Stimulated activated CD8-positive, alpha-beta memory T cell treated with anti-CD3 and anti-CD28 coated beads, Interleukin-4, amount 100 ng/mL, for 4 hours (primary cell): ENCODE measurements at places on chromosomes 3 and 15.

DNA sequence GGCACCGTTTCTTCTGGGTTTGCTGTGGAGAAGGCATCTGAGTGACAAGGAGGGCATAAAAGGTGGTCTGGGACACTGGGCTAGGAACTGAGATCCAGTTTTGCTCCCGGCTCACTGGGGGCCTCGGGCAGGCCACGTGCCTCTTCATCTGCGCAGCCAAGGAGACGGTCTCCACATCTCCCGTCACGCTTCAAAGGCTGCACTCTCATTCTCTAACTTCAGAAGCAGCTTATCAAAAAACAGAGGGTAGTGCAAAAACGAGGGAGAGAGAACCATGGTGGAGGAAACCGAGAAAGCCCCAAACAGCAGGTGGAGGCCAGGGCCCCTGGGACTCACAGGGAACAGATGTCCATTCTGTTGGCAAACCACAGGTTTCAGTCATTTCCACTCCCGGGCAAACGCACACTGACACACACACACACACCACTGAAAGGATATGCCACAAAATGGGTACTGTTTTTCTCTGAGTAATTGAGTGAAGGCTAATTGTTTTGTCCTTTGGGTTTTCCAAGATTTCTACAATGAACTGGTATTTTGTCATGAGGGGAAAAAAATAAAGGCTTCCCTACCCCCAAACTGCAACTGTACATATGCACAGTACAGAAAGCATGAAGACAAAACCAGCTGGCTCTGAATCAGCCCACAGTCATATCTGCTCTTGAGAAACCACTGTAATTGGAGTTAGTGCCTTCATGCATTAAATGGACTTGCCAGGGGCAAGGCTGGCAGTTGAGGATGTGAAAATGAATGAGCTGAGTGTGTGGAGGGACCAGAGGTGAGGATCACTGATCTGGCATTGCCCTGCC is 71.9 kb downstream of the MGLL start:
- DNase-seq, result no peak

DNA sequence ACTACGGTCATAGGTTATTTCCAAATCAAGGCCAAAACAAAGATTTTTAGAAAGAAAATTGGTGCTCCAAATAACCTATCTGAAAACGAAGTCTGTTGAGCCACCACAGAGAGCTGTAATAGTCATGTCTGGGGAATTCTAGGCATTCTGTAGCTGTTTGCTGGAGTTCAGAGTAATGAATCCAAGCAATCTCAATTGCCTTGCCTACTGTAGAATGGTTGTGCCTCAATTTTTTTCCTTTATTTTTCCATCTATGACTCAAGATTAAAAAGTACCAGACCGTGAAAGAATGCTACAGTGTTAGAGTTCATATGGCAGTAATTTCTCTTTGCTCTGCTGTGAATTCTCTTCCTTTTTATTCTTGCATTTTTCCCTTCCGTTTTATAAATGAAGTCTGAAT is 1007.2 kb upstream of the ALCAM start:
- DNase-seq, result no peak

GRCh38 chr15:44541282-44541958 is 4.5 kb downstream of the EIF3J start:
- DNase-seq, result no peak

GRCh38 chr15:44207643-44208042 is 12.6 kb upstream of the FRMD5 start:
- DNase-seq, result no peak

DNA sequence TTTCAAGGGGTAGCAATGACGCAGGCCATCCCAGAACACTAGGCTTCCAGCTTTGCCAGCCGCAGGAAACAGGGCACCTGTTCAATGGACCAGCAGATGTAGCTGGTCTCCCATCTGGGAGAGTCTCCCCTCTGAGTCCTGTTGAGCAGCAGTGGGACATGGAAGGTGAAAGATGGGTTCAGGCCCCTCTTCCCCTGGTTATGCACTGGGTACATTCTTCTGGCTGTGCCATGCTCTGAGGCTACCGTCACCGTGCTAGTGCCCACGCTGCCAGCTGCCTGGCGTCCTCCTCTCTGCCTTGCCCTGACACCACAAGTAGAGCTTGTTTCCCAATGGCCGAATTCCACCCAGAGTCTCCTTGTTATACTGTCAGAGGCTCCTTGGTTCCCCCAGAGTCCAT is 63.1 kb downstream of the TLE3 start:
- DNase-seq, result no peak

GRCh38 chr3:126300761-126301481 is 56.3 kb downstream of the KLF15 start:
- no peak for DNase-seq

DNA sequence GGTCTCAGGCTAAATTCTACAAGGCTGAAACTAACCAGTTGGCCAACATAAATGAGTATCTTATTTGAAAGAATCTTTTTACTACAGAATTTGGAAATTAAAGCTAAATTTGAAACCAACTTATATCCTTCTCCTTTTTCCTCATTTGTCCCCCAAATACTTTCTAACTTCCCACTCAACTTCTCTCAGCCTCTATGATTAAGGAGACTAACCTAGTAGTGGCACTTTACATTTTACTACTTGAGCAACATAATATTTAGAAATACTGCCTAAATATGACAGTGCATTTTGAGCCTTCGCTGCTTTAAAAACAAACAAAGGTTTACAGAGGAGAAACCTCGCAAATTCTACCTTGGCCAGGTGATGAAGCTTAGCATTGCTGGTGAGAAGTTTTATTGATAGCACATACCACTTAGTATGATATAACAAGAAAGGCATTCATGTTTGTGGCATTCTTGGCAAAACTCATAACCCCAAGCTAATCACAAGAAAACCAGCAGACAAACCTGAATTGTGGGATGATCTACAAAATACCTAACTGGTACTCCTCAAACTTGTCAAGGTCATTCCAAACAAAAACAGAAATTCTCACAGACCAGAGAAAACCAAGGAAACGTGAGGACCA is 432.1 kb upstream of the CFAP20DC start:
- no peak for DNase-seq

- no peak for DNase-seq
Observed at GRCh38 chr3:105499961-105500360, 133.3 kb downstream of the ALCAM start.

DNA sequence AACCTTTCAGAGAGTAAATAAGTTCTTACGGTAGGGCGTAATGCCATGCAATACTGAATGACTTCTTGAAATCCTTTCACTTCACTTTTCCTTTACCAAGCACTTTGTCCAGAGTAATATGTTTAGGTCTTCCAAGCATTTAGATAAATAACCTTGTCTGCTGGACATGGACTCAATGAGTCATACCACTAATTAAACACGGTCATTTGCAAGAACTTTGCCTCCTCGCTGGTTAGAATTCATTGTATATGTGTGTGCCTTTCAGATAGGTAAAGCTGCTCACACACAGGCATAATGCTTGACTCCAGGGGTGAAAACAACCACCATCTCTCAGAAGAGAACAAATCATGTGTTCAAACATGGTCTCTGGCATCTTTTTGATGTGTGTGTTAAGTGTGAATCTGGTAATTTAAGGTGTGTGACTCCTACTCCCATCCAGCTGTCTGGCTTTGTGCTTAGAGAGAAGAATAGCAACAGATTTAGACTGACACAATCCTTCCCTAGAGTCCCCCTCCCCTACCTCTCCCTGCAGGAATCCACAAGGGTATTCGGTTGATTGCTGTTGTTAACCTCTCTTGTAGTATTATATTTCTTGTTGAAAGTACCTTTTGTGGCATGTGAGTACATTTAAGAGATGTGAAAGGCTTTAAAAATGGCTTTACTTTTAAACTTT is 419.0 kb downstream of the CNTN4 start:
- no peak for DNase-seq

DNA sequence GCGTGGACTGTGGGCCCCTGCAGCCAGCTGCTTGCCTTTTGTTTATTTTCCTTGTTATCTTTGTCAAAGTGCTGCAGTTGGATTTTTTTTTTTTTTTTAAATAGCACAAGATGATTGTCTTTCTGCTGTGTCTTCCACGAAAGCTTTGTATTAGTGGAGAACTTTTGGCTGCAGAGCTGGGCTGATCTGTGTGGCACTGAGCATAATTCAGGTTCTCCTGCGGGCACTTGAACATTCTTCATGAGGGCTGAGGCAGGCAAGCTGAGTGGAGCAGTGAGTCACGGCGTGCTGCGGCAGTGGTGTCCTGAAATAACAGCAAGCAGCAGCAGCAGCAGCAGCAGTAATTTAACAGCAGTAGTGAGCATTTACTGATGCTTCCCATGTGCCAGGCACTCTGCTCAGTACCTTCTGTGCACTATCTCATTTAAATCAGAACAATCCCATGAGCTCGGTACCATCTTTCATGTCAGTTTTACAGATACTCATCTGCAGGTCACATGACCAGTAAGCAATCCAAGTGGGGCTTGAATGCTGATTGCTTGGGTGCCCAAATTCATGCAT is 45.8 kb downstream of the MITF start:
- no peak for DNase-seq

DNA sequence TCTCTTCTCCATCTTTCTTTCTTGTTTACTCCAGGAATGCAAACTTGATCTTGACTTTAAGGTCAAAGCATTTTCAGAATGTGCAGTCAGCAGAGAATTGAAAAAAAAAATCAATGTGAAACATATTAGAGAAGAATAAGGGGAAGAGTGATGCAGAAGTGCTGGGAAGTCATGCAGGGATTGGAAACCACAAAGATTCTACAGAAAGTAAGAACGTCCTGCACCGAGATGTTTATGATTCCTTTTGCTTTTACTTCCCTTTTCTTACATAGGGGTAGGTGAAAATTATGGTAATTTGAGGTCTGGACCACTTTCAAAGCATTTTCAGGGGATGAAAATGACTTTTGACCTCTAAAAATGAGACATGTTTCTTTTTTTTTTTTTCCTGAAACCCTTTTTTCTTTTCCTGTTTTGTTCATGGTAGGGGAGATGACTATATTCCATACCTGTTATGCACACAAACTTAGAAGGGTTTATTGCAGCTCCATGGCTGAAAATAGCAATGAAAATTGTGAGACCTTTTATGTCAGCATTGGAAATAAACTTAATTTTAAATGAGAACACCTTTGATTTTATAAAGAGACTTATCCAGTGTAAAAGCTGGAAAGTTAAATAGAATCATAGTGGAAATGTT is 623.5 kb upstream of the TBL1XR1 start:
- no peak for DNase-seq

DNA sequence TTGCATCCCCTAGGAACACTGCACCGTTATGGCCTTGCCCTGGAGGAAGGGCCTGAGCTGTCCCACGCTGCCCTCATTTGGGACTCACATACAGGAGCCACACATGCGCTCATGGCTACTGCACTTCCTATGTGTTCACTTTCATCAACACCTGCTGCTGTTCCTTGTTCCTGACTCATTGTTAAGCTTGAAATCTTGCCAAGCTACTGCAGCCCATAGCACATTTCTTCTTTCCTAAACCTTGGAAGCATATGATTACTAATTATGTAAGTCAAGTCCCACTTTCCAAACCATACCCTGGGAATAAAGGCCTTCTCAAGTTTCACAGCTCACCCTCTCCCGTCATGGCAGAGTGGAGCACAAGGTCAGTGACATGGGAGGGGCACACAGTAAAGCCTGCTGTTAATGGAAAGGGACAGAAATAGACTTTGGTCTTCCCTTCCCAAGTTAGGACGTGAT is 307.9 kb downstream of the CLSTN2 start:
- no peak for DNase-seq

- DNase-seq, result no peak
Observed at GRCh38 chr15:63446255-63446654, 58.1 kb upstream of the USP3 start.

DNA sequence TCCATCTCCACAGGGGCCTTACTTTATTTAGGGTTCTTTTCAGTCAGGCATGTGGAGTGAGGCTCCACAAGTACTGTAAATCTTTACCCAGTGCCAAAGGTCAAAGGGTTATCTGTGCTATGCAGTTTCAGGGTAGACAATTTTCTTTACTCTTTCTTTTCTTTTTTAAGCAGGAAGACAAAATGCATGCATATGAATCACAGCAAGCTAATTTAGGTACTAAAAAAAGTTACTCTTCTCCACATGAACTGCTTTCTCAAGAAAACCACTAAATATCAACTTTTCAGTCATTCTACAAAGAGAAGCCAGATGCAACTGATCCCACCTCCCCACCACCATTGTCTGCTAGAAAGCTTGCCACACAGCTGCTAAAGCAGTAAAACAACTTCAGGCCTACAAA is 73.3 kb upstream of the PYGO1 start:
- no peak for DNase-seq

GRCh38 chr15:68205954-68206539 is 915 bp upstream of the CALML4 start:
- no peak for DNase-seq

DNA sequence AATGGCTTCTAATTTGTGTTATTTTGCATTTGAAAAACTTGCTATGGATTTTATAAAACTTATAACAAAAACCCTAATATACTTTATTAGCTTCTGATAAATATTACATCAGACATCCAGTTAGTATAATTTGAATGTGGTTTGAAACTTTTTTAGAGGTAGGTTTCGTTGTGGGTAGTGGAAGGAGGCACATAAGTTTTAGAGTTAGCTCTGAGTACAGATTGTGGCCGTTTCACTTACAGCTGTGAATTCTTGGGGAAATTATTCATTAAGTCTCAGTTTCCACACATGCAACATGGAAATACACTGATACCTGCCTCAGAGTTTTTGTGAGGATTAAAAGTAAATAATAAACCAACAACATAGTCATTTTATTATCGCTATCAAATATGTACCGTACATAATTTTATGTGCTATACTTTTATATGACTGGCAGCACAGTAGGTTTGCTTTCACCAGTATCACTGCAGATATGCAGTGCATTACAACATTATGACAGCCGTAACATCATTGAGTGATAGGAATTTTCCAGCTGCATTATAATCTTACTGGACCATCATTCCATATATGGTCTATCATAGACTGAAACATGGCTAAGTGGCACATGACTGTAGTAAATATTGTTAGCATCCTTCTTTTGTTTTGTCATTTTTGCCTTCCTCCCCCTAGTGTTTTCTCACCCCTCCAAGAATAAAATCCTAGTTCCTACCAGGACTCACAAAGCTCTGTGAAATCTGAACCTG is 175.6 kb downstream of the AKAP13 start:
- no peak for DNase-seq

GRCh38 chr15:29016518-29016917 is 130.7 kb downstream of the APBA2 start:
- no peak for DNase-seq

- no peak for DNase-seq
Observed at GRCh38 chr3:115280506-115280905, 133.4 kb upstream of the ZBTB20 start.

GRCh38 chr3:125001557-125002413 is 54.0 kb downstream of the HEG1 start:
- DNase-seq, result no peak

- no peak for DNase-seq
Observed at GRCh38 chr3:161221806-161222600, 892 bp downstream of the NMD3 start.

GRCh38 chr3:170044795-170045244 is 7.0 kb downstream of the GPR160 start:
- DNase-seq, result no peak

- DNase-seq, result no peak
Observed at GRCh38 chr15:79076661-79077060, 13.9 kb downstream of the RASGRF1 start.
